Effector memory CD4-positive, alpha-beta T cell (primary cell): ENCODE measurements at places on chromosomes 1 and 21.

GRCh38 chr1:6389971-6390370, 3.6 kb downstream of the ACOT7 start:
- DNase-seq: no peak

- no peak for DNase-seq
These were observed 2.7 kb upstream of the CD58 start for GRCh38 chr1:116573431-116574095.

DNA sequence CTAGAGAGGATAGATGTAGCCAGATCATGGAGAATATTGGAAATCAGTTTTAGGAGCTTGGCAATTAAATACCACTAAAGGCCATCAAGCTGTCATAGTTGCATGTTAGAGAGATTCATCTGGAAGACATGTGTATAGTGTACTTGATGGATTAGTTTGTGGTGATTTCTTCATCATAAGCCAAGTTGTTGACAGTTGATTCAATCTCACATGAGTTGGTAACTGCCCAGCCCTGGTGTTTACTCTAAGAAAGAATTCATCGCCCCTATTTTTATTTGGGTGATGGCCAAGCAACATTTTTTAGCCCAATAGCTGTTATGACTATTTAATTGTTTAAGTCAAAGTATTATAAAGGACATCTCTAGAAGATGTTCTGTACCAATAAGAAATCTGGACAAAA, 737.6 kb downstream of the PLA2G4A start:
- no peak for DNase-seq

GRCh38 chr1:14479865-14480264, 118.6 kb upstream of the KAZN start:
- no peak for DNase-seq

- no peak for DNase-seq
These were observed 315.0 kb downstream of the PTPRU start for GRCh38 chr1:29551123-29551936.

DNA sequence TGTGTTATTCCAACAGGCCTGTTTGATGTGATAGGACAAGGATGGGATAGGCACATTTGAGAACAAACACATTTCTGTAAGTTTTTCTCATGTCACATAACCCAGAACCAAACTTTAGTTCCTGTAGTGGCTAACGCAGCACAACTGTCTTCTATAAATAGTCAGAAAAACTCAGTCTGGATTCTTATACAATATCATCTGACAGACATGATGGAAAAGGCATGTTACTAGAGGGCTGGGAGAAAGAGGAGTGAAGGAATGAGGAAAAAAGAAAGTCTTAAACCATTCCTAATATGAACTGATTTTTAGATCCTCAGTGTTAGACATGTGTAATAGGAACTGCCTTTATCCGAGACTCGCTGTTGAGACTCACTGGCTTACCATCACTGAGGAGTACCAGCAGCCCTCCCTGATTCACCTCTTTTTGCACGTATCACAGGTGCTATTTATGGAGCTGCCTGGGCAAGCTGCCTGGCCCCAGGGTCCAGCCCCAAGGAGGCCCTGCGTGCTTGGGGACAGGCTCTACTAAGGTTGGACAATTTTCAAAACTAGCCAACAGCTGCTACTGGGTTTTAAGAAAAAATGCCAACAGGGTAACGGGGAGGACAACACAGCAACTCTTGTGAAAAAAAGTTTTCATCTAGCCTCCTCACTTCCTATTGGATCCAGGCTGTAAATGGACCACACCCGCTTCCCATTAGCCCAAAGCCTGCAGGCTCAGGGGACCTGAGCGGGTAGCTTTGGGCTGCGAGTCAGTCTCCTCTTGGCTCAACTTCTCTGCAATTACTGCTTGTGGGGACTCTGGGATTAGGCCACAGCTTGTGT, 30.7 kb upstream of the SERBP1 start:
- no peak for DNase-seq

- DNase-seq: no peak
These were observed 42.3 kb downstream of the NVL start for GRCh38 chr1:224287714-224288113.

DNA sequence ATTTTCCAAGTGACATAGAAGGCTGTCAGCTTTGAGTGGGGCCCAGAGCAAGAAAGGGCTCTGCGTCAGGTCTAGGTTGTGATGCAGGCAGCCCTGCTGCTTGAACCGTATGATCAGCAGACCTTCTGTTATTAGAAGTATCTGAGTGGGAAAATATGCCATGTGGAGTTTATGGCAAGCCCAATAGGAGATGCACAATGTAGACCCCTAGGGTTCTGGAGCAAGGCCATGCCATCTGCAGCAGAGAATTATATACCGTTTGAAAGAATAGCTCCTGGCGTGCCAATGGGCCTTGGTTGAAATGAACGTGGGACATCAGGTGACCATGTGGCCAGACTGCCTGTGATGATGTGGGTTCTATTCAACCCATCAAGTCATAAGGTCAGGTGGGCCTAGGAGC, 44.1 kb upstream of the ZBTB18 start:
- no peak for DNase-seq

DNA sequence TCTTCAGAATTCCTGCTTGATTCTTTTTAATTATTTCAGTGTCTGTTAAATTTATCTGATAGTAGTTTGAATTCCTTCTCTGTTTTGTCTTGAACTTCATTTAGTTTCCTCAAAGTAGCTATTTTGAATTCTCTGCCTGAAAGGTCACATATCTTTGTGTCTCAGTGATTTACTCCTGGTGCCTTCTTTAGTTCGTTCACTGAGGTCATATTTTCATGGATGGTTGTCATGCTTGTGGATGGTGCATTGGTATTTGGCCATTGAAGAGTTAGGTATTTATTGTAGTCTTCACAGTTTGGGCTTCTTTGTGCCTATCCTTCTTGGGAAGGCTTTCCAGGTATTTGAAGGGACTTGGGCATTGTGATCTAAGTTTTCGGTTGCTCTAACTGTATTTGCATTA, 267.9 kb downstream of the HHAT start:
- DNase-seq: no peak

DNA sequence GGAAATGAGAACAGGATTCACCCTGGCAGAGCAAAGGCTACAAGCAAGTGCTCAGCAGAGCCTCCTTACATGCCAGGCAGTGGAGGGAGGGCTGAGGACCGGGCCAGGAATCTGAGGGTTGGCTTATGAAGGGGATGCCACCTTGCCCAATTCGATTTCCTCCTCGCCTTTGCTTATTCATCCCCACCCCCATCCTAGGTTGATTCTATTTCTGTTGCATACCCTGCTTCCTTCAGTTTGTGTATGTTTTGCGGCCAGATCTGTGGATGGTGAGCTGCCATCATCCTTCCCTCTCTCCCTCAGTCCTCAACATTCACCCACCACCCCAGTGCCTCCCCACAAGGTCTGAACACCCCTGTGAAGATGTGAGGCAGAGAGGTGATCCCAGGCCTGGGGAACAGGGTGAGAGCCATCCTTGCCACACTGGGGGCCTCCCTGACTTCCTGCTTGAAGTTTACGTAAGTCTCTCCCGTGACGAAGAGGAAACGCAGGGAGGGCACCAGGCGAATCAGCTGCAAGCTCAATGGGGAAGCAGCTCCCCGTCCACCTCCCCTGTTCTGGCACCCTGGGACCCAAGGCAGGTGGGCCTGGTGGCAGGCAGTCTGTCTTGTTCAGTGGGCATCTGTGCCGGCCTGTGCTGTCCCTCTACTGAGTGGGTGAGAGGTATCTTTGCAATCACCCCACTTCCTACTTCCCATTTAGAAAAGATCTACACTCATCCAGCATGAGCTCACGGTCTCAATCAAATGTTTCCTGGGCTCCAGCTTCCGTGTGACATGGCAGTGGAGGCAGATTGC, 50.6 kb upstream of the CNTN2 start:
- DNase-seq: no peak

DNA sequence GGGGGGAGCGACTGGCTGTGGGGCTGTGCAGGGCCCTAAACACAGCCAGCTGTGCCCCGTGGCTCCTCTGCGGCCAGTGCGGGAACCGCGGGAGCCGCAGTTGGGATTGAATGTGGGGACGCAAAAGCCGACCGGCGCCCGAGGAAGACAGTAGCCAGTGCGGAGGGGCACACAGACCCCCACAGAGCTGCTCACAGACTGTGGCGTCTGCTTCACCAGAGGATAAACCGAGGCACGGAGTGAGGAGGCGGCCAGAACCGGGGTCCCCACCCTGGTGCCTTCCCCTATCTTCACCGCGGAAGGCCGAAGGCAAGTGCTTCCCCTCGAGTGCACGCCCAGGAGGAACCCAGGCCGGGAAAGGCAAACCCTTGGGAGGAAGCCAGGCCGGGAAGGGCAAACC, 8.7 kb upstream of the TMEM52 start:
- DNase-seq: no peak

DNA sequence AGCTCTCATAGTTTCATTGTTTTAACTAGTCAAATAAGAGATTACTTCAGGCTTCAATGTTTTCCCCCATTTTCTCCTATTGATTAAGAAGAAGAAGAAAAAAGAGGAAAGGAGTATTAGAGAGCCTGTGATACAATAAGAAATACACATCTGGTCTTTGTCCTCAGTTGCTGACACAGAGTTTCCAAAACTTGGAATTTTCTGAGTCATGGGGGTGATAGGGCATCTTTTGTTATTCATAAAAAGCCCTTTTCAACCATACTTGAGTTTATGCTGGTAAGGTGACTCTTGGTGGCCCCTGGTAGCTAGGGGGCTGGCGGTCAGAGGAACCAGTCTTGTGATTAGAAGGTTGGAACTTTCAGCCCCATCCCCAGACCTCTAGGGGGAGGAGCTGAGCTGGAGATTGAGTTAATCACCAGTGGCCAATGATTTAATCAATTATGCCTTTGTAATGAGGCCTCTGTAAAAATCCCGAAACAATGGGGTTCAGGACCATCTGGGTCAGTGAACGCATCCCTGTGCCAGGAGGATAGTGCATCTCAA, 28.9 kb upstream of the KLF18 start:
- DNase-seq: no peak

DNA sequence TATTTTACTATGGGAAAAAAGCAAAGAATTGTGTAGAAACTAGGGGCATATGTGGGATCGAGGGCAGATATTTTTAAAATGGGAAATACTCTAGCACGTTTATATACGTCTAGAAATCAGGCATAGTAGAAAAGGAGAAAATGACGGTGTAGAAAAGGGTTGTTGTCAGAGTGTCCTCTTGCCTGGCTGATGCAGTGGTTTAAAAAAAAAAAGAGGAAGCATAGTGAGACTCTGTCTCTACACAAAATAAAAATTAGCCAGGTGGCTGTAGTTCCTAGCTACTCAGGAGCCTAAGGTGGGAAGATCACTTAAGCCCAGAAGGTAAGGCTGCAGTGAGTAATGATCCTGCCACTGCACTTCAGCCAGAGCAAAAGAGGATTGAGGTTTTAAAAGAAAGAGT, 64.7 kb upstream of the LRRC7 start:
- no peak for DNase-seq

DNA sequence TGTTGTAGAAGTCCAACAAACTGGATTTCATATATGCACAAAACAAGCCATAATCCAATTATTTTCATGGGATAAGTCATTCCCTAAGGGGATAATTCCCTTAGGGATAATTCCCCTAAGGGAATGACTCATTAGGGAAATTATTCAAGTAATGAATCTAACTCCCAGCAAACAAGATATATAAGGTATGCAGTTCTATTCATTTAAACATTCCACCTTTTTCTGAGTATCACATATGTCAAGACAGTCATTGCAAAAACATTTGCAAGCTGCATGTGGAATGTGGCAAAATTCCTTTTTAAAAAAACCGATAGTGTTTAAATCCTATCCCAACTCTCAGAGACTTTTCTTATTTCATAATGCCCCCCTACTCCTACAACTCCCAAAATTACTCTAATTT, 131.2 kb downstream of the AKT3 start:
- no peak for DNase-seq

DNA sequence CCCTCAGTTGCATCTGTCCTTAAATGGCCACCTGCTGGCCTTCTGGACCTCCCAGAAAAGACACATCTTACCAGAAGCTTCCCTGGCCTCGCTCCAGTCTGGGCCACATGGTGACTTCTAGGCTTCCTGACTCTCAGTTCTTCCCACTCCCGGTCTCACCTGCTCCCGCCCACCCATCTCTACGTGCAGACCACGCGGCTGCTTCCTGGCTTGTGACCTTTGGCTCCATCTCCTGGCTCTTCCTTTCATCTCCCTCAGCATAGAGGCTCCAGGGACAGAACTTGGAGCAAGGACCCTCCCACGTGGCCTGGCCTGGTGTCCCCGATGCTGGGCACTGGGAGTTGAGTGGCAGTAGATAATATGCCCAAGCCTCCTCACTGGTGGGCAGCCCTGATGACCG, 124.9 kb upstream of the IRF2BP2 start:
- no peak for DNase-seq

- DNase-seq: no peak
These were observed 31.9 kb downstream of the CDCP2 start for GRCh38 chr1:54120698-54121481.

DNA sequence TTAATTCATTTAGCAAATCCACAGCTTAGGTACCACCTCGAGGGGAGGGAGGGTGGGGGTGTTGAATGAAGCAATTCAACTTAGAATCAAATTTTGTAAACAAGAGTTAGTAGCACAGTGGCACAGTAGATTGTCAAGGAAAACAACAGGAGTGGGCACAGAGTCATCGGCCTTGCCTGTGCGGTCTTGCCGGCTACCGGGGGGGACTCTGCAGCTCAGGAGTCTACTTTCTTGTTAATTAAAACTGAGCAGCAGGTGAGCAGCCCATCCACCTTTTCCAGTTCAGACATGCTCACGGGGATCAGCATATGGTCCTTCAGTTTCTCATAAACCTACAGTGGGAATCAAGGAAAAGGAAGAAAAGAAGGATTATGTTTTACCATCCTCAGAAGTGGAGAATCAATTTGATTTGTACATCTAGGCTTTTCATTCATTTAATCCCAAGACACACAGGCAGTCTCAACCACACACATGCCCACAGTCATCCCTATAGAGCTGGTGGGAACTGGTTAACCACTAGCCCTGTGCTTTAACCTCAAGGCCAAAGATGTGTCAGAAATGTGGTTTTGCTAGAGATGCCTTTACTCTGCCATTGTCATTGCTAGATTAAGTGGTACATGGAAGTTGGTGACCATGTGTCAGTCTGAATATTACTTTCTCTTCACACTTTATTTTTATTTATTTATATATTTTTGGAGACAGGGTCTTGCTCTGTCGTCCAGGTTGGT, 45.0 kb upstream of the BCL10 start:
- DNase-seq: no peak

DNA sequence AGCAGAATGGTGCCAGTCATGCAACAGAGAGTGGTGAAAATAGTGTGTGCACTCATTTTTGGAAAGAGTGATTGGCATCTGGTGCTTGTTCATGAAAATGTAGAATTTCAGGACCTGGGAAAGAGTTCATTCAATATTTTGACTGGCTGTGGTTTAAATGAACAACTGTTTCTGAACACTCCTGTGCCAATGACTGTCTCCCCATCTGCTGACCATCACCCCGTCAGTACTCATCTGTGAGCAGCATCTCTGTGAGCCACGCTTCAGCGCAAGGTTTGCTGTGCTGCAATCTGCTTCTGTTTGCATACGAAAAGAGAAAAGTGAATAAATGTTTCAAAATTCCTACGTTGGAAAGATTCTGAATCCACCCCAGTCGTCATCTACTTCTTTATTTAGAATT, 77.9 kb upstream of the RUNX1 start:
- DNase-seq: no peak

GRCh38 chr1:59125154-59125553, 171.7 kb upstream of the FGGY start:
- peak; percentile 3 for DNase-seq

GRCh38 chr21:20026543-20026942, 971.7 kb upstream of the NCAM2 start:
- no peak for DNase-seq

GRCh38 chr1:94530373-94530878, 11.1 kb downstream of the F3 start:
- DNase-seq: no peak
